ENCODE measurements at places on chromosomes 12 and 14. TPM values are rescaled to one million over a fixed set of nuclear protein-coding genes. Genes with fewer than 3 reads are reported as not detected.

DNA sequence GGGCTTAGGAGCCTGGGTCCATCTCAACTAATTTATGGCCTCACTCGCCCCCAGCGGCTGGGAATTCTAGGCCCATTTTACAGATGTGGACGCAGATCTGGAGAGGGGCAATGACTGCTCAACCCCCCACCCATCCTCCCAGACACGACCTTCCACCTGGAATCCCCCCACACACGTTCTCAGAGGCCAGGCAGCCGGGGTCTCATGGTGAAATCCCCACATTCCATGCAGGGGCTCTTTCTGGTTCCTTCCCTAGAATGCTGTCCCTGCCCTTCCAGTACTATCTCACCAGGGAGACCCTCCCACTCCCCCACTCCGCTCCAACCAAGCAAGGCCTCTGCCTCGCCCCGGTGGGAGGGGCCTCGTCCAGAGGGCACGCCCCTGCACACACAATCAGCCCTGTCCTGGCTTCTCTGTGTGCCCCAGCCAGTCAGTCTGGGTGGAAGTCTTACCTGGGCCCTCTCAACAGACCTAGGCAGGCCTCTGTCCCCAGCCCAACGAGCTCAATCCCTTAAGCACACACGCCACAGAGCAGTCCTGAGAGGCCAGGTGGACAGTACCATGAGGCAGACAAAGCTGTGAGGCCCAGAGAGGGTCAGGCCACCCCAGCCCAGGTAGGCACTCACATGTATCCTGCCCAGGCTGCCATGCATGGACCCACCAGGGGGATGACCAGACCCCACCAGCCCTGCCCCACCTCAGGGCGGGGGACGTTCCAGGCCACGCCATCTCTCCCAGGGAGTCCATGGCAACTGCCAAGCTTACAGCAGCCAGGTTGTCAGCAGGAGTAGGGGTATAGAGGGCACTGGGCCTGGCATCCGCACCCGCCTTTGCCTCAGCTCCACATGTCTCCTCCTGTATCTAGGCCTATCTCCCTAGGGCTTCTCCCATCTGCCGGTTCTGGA is 1.3 kb upstream of the ANKRD9 start:
- no peak for DNase-seq

Gene ENTPD5
- total RNA-seq: 8.3 TPM

Gene TAS2R14
- 2.9 TPM for total RNA-seq

GRCh38 chr14:99391671-99392070 is 89.0 kb downstream of the SETD3 start:
- DNase-seq: no peak

DNA sequence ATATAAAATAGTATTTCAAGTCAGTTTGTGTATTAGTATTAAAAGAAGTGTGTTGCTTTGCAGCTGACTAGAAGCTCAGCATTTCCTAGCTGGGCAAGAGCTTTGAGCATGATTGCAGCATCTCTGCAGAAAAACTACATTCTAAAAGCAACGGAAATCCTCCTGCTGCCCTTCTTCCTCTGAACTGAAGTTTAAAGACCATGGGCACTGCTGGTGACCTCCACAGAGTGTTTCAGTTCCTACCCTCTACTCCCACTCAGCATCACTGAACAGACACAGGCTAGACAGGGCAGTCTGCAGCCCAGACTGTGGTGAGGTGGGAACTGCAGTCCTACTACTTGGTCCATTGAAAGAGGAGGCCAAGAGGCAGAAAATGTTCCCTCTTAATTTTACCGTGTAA is 59.0 kb downstream of the FAR2 start:
- DNase-seq: no peak

Gene RBP5
- total RNA-seq: not detected

GRCh38 chr14:50103558-50103957 is 12.8 kb downstream of the VCPKMT start:
- no peak for DNase-seq

- no peak for DNase-seq
Observed at GRCh38 chr12:120215766-120216735, 15.1 kb upstream of the RPLP0 start.

- no peak for DNase-seq
Observed at GRCh38 chr12:56120158-56120846, 2.2 kb downstream of the ZC3H10 start.

Gene TNS2
- 8.8 TPM for total RNA-seq

DNA sequence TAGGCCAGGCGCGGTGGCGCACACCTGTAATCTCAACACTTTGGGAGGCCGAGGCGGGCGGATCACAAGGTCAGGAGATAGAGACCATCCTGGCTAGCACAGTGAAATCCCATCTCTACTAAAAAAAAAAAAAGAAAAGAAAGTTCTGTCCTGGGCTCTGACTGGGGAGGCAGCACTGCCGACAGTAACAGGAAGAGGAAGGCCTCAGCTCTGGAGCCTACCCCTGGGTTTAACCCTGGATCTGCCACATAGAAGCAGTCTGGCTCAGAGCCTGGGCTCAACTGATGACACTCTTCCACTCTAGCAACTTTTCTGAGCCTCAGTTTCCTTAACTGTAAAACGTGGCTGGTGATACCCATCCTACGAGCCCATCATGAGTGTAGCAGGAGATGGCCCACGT is 60.5 kb downstream of the ACTN1 start:
- no peak for DNase-seq

GRCh38 chr14:104436047-104436591 is 143.4 kb upstream of the C14orf180 start:
- no peak for DNase-seq

Gene TAS2R43
- total RNA-seq: 0.29 TPM

DNA sequence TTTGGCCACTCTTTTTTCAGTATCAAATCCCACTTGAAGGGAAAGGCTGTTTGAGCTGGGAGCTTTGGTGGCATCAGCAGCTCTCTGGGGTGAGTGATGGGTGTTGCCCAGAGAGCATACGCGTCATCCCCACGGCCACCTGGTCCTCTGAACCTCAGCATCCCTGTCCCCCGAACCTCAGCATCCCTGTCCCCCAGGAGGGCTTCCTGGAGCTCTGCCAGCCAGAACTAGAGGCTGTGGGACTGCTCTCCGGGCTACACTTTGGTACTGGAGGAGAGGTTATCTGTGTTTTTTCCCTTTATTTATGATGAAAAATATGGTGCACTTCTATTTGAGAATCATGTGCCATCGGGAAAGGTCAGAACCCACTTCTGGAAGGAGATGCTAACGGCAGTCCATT is 131.5 kb upstream of the RTL1 start:
- no peak for DNase-seq

Gene KLRD1
- total RNA-seq: 0.08 TPM

Gene ADAM21
- total RNA-seq: not detected

DNA sequence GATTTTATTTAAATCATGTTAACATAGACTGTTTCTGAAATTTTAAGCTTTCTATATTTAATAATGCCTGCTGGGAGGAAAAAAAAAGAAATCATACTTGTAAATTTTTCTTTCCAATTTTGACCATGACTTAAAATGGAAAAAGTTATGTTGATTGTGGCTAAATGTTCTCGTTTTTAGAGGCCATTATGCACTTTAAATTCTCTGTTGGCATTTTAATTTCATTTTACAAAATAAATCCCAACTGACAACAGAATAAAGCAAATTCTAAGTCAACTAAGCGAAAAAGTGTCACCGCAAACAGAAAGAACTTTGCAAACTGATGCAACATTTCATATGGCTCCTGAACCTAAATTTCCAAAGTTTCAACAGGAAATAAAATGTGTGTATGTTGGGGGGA is 74.8 kb upstream of the G2E3 start:
- no peak for DNase-seq

- DNase-seq: peak; percentile 53
Observed at GRCh38 chr12:79690142-79690637, 574 bp downstream of the PAWR start.

GRCh38 chr14:65937079-65937959 is 524.8 kb downstream of the FUT8 start:
- no peak for DNase-seq

DNA sequence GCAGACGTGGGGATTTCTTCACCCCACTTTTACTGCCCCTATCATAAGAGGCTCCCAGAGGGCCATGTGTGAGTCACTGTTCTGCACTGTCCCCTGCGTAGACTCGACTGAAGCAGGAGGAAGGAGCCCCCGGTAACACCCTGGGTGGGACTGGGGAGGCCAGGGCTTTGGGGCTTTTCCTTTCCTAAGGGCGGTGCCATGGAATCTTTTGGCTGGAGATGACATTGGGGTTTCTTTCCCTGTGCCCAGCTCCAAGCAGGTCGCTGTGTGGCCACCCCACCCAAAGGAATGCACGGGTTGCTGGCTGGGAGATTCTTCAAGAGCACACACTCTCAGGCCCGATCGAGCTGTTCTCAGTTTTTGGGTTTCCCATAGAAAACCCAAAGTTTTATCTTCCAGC is 62.3 kb upstream of the RIN3 start:
- DNase-seq: no peak

Gene SLC10A1
- not detected for total RNA-seq

Gene CAPZA3
- total RNA-seq: not detected

DNA sequence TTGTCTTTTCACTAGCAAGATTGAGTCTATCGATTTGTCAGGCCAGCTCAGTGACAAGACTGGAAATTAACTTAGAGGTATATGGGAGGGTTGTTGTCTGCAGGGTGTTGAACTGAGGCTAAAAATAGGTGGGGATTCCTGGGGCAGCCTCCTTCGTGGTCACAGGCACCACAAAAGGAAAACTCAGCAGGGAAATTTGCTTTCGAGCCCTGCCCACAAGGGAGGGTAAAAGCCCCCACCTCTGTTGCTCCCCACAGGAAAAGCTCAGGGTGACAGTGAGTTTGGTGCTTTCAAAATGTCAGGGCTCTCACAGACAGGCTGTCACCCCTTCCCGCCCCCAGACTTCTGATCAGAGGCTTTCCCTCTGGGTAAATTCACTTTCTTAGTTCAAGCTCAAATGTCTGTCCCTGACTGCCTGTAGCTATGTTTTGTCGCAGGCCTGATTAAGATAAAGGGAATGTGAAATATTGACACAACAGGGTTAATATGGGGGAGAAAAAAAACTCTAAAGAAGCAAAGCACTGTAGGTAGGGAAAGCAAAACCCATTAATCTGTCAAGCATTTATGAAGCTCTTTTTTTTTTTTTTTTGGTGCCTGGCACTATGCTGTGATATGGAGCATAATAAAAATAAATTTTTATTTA is 11.7 kb upstream of the NFKBIA start:
- DNase-seq: no peak

- DNase-seq: no peak
Observed at GRCh38 chr14:85024931-85025330, 505.0 kb upstream of the FLRT2 start.

- DNase-seq: no peak
Observed at GRCh38 chr14:22837750-22838538, 1.6 kb downstream of the MMP14 start.

DNA sequence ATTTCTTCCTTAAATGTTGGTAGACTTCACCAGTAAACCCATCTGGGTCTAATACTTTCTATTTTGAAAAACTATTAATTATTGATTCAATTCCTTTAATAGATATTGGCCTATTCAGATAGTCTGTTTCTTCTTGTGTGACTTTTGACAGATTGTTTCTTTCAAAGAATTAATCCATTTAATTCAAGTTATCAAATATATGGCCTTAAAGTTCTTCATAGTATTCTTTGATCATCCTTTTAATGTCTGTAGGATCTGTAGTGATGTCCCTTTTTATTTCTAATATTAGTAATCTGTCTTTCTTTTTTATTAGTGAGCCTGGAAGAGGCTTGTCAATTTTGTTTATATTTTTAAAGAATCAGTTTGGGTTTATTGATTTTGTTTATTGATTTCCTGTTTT is 190.0 kb downstream of the SLC38A4 start:
- no peak for DNase-seq

DNA sequence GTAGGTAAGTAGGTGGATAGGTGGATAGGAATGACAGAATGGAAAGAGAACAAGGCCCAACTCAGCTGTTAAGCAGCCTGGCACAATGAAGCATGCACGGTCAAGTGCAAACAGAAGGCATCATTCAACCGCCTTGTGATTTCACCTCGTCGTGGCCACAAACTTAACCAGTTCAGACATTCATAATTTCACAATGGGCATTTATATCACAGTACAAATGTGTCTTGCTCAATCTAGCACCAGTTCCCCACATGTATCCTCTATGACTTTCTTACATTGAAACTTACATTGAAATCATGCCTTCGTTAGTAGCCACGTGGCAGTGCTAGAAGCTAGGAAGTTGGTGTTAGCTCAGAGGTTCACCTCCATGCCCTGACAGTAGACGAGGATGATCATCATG is 207.5 kb downstream of the ETV6 start:
- DNase-seq: no peak

Gene VDR
- total RNA-seq: 2.5 TPM

DNA sequence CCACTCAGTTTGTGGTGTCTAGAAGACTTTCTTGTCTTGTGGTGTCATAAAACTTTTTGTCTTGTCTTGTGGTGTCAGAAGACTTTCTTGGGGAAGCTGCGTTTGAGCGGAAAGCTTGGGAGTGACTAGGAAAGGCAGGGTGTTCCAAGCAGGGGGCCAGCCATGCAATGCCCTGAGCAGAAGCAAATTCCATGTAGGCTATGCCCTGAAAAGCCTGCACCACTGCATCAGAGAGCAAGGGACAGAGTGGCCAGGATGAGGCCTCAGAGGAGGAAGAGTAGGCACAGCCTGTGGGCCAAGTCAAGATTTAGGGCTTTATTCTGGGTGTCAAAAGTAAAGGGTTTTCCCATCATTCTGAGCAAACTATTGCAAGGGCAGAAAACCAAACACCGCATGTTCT is 14.5 kb downstream of the KRT8 start:
- DNase-seq: no peak

GRCh38 chr12:44497044-44497443 is 379.1 kb downstream of the NELL2 start:
- no peak for DNase-seq

DNA sequence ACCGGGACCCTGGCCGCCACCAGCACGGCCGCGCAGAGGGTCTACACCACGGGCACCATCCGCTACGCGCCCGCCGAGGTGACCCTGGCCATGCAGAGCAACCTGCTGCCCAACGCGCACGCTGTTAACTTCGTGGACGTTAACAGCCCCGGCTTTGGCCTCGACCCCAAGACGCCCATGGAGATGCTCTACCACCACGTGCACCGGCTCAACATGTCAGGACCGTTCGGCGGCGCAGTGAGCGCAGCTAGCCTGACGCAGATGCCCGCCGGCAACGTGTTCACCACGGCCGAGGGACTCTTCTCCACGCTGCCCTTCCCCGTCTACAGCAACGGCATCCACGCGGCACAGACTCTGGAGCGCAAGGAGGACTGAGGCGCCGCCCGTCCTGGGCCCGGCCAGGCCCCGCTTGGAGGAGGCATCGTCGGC is 150.1 kb downstream of the EGLN3 start:
- no peak for DNase-seq

- no peak for DNase-seq
Observed at GRCh38 chr14:30996892-30997659, 28.4 kb upstream of the AP4S1 start.

DNA sequence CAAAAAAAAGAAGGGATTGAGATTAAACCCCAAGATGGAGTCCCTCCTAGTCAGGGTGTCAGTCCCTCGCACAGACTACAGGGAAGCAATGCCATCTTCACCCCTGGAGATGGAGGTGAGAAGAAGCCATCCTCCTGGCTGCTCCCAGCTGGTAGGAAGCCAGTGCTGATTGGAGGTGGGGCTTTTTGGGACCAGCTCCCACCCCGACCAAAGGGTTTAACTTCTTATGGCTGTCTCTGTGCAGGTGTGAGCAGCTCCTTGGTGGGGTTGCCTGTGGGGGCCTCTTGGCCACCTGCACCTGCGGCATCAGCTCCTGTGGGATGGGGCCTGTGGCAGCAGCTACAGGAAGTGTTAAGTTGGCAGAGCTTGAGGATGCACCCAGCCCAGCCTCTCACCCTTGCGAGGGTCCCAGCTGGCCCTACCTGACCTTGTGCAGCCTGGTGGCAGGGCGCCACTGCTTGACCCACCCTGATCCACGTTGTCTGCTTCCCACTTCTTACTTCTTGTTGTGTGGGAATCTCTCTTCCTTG is 3.8 kb upstream of the KRT86 start:
- no peak for DNase-seq
